ENCODE measurements at places on chromosomes 6 and 20. TPM values are rescaled to one million over a fixed set of nuclear protein-coding genes. Genes with fewer than 3 reads are reported as not detected.
A peak's percentile ranks its signal among the peaks of the same experiment; 100 is the strongest.

- H3K27me3 ChIP-seq, result no peaks in the 10 kb centered on the region
- no peak for DNase-seq
- H3K4me3 ChIP-seq, result no peak overlapping the region
These were observed 46.4 kb upstream of the CHD6 start for GRCh38 chr20:41664584-41664983.

GRCh38 chr6:50214937-50215336 is 165.2 kb upstream of the DEFB112 start:
- H3K27ac ChIP-seq, result no peak overlapping the region
- DNase-seq, result no peak

GNMT gene
- total RNA-seq, result 2.4 TPM

GRCh38 chr6:108684771-108685329 is 124.1 kb downstream of the FOXO3 start:
- H3K36me3 ChIP-seq, result peaks cover 30% of the 10 kb centered on the region
- peak; percentile 61 for DNase-seq
- peak overlapping the region; percentile 56 for H3K27ac ChIP-seq
- H3K4me1 ChIP-seq, result peaks cover 46% of the 10 kb centered on the region
- no peaks in the 10 kb centered on the region for H3K27me3 ChIP-seq
- no peak overlapping the region for H3K4me3 ChIP-seq

AGER gene
- 882 TPM for total RNA-seq

GRCh38 chr6:106628658-106629102 is 618 bp downstream of the RTN4IP1 start:
- DNase-seq, result no peak
- no peaks in the 10 kb centered on the region for H3K36me3 ChIP-seq
- H3K4me1 ChIP-seq, result peaks cover 17% of the 10 kb centered on the region
- peak overlapping the region; percentile 100 for H3K4me3 ChIP-seq
- peak overlapping the region; percentile 81 for H3K27ac ChIP-seq
- no peaks in the 10 kb centered on the region for H3K27me3 ChIP-seq

DNA sequence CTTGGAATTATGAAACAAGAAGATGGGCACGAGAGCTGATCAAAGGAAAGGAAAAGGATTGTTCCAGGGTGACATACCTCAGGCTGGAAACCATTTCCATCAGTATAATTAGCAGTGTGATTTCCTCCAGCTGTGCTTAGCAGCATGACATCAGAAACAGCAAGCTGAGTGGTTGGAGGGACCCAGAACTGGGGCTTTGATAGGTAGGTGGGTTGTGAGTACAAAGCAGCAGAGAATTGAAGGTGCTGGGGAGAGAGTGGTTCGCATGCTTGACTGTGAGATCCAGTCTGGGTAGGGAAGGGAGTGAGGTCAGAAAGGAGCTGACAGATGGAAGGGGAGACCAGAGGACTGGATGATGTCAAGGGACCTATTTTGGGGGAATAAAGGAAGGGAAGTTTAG is 90.4 kb downstream of the CD164 start:
- no peak overlapping the region for H3K4me3 ChIP-seq
- H3K36me3 ChIP-seq, result no peaks in the 10 kb centered on the region
- peaks cover 4% of the 10 kb centered on the region for H3K4me1 ChIP-seq
- no peak for DNase-seq
- peaks cover 6% of the 10 kb centered on the region for H3K27me3 ChIP-seq

GRCh38 chr6:27290065-27290849 is 21.8 kb downstream of the POM121L2 start:
- H3K27ac ChIP-seq, result no peak overlapping the region
- no peak for DNase-seq
- H3K4me3 ChIP-seq, result no peak overlapping the region
- peaks cover 100% of the 10 kb centered on the region for H3K27me3 ChIP-seq
- no peaks in the 10 kb centered on the region for H3K36me3 ChIP-seq

FNDC11 gene
- total RNA-seq, result 1.3 TPM

BHLHE23 gene
- total RNA-seq, result not detected

DNA sequence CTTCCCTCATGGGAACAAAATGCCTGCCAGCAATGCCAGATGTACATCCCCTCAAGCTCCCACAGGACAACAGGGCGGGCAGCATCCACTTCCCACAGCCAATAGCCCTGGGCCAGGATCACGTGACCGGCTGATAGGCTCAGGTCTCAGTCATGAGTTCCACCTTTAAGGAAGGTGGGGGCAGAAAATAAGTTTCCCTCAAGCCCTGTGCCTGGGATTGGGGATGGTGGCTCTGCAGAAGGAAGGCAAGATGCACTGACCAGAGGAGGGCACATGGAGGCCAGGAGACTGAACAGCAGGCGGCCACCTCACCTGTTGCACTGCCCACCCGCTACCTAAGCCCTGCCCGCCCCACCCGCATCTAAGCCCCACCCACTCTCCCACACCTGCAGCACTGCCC is 149.1 kb downstream of the BMP7 start:
- no peak for DNase-seq
- H3K4me1 ChIP-seq, result no peaks in the 10 kb centered on the region
- H3K27ac ChIP-seq, result no peak overlapping the region

FAM217B gene
- 26.8 TPM for total RNA-seq

CLVS2 gene
- 0.03 TPM for total RNA-seq

DNA sequence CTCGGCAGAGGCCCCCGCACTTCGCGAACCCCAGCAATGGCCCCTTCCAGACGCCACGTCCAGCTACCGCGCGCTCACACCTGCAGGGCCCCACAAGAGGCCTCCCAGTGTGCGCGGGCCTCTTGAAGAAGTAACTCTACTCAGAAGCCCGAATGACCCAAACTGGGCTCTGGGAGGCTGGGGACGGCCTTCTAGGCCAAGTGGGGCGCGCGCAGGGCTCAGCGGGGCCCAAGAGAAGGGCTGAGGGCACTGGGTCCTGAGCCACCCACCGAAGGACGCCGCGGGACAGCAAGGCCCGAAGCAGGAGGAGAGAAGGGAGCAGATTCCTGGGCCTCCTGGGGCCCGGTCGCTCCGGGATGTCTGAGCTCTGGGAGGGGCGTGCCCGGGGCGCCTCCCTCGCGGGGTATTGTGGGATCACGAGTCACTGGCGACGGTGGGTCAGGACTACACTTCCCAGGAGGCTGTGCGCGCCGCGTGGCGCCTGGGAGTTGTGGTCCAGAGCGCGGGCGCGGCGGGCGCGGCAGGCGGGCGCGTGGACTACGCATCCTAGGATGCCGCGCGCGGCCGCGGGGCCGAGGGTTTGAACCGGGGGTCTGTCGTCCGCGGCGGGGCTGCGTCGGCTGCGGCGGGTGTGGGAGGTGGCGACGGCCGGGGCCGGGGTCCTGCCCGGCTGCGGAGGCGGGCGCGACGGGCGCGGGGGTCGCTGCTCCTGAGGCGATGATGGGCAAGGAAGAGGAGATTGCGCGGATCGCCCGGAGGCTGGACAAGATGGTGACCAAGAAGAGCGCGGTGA is at the start of gene TCEA2:
TCEA2 (plus strand) TSS at position 603 of the 793 bp plus-strand sequence; CDS start at position 718, 115 bp downstream.
- H3K4me1 ChIP-seq, result peaks cover 40% of the 10 kb centered on the region
- H3K27me3 ChIP-seq, result no peaks in the 10 kb centered on the region
- H3K36me3 ChIP-seq, result no peaks in the 10 kb centered on the region
- peak within 1 kb of the TSS; percentile 92 for H3K4me3 ChIP-seq
- H3K27ac ChIP-seq, result peak within 1 kb of the TSS; percentile 88

- H3K4me1 ChIP-seq, result no peaks in the 10 kb centered on the region
- H3K36me3 ChIP-seq, result no peaks in the 10 kb centered on the region
- no peak overlapping the region for H3K4me3 ChIP-seq
- H3K27me3 ChIP-seq, result no peaks in the 10 kb centered on the region
These were observed 86.3 kb downstream of the ELOVL4 start for GRCh38 chr6:79861023-79861422.

Measured in lower lobe of right lung (tissue), 2 donors.